ENCODE measurements at places on chromosomes 12 and 14.

GRCh38 chr14:63647696-63648410 is 6.2 kb upstream of the WDR89 start:
- peaks cover 6% of the 10 kb centered on the region for H3K36me3 ChIP-seq
- H3K4me3 ChIP-seq = no peak overlapping the region
- peak; percentile 58 for ATAC-seq
- H3K4me1 ChIP-seq = peaks cover 20% of the 10 kb centered on the region
- no peaks in the 10 kb centered on the region for H3K27me3 ChIP-seq
- H3K27ac ChIP-seq = peak overlapping the region; percentile 19

GRCh38 chr12:80761838-80762237 is 45.1 kb downstream of the MYF5 start:
- H3K4me3 ChIP-seq = no peak overlapping the region
- H3K36me3 ChIP-seq = no peaks in the 10 kb centered on the region
- no peaks in the 10 kb centered on the region for H3K27me3 ChIP-seq

DNA sequence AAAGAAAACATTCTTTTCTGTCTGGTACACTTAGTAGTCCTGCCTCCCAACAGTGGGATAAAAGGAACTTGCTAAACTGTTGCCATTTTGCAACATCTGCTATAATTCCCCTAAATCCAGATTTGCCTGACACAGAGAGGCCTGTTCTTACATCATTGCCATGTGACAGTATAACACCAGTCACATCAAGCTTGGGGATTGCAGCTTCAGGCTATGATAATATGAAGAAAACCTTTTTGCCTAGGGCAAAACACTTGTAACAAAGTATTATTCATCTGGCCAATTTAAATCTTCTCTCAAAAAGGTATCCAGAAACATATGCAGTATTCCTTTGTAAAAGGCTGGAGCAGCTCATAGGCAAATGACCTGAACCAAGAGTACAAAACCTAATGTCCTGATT is 80.9 kb upstream of the OTX2 start:
- no peaks in the 10 kb centered on the region for H3K36me3 ChIP-seq
- H3K27ac ChIP-seq = no peak overlapping the region
- no peaks in the 10 kb centered on the region for H3K4me1 ChIP-seq
- no peak for ATAC-seq
- H3K4me3 ChIP-seq = no peak overlapping the region
- H3K27me3 ChIP-seq = peaks cover 41% of the 10 kb centered on the region

- no peak for ATAC-seq
- no peaks in the 10 kb centered on the region for H3K36me3 ChIP-seq
- no peak overlapping the region for H3K4me3 ChIP-seq
Observed at GRCh38 chr12:100919116-100919515, 124.5 kb downstream of the ANO4 start.

GRCh38 chr12:16282978-16283377 is 5.5 kb upstream of the SLC15A5 start:
- no peaks in the 10 kb centered on the region for H3K36me3 ChIP-seq
- no peak for ATAC-seq
- H3K27ac ChIP-seq = no peak overlapping the region
- H3K4me3 ChIP-seq = no peak overlapping the region
- no peaks in the 10 kb centered on the region for H3K4me1 ChIP-seq
- no peaks in the 10 kb centered on the region for H3K27me3 ChIP-seq

DNA sequence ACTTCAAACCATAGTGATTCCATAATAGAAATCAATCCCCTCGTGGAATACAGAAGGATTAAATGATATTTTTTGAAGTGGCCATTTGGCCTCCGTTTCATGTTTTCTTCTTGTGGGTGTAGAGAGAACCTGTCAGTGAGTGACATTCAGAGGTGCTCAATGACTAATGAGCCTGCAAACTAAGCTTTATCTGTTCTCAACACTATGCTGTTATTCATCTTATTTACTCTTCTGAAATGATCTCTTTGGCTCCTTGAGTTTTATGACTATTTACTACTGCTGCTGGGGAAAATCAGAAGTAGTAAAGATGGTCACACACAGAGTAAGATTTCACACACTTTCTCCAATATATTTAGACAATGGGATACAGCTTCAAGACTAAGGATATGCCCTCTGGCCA is 30.4 kb downstream of the ATP2B1 start:
- H3K36me3 ChIP-seq = peaks cover 56% of the 10 kb centered on the region
- ATAC-seq = no peak
- H3K4me1 ChIP-seq = peaks cover 74% of the 10 kb centered on the region

GRCh38 chr14:65156568-65157366 is 54.5 kb upstream of the MAX start:
- no peaks in the 10 kb centered on the region for H3K36me3 ChIP-seq
- no peaks in the 10 kb centered on the region for H3K27me3 ChIP-seq
- ATAC-seq = peak; percentile 89
- H3K27ac ChIP-seq = peak overlapping the region; percentile 80
- H3K4me1 ChIP-seq = peaks cover 48% of the 10 kb centered on the region

GRCh38 chr14:51979088-51979709 is 10.1 kb upstream of the RTRAF start:
- no peaks in the 10 kb centered on the region for H3K36me3 ChIP-seq
- H3K4me3 ChIP-seq = no peak overlapping the region
- peak; percentile 58 for ATAC-seq
- no peak overlapping the region for H3K27ac ChIP-seq

DNA sequence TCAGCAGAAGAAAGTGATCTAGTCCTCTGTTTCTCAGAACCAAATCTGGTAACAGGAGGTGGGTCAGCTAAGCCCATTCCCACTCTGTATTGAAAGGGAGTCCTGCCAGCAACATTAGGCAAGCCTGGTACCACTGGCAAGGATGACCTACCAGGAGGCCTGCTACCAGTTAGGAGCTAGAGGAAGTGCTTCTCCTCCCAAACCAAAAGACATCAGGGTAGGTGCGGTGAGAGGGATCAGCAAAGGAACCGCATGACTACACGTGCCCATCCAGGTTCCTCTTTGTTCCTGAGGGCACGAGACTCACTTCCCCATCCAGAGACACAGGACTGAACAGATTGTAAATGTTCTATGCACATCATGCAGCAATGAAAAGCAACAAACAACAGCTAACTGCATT is 2.8 kb downstream of the KLRC4 start:
- peak; percentile 41 for ATAC-seq
- no peak overlapping the region for H3K27ac ChIP-seq
- H3K27me3 ChIP-seq = no peaks in the 10 kb centered on the region
- no peak overlapping the region for H3K4me3 ChIP-seq
- H3K36me3 ChIP-seq = no peaks in the 10 kb centered on the region
- peaks cover 12% of the 10 kb centered on the region for H3K4me1 ChIP-seq

DNA sequence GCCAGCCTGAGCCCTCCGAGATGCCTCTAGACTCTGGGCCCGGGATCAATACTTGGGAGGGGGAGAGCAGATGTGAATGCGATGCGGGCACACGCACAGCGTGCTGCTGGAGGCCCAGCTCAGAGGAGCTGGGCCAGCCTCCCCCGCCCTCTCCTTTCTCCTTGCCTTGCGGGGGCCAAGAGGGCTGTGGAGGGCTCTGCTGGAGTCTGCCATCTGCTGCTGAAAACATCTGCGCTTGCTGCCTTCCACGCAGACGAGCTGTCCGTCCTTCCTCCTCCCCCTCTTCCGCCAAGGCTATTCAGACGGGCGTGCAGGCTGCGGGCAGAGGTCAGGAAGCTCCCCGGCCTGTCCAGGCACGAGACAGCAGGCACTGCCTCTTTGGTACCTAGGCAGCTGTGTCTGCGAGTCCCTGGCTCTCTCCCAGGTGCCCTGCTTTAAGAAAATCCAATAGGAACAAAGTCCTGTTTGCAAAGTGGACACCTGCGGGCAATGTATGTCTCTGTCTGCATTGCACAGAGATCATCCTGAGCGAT is 75.2 kb downstream of the SPRING1 start:
- peak overlapping the region; percentile 47 for H3K27ac ChIP-seq
- ATAC-seq = no peak
- H3K36me3 ChIP-seq = no peaks in the 10 kb centered on the region
- H3K27me3 ChIP-seq = peaks cover 53% of the 10 kb centered on the region
- H3K4me3 ChIP-seq = no peak overlapping the region

- H3K36me3 ChIP-seq = peaks cover 41% of the 10 kb centered on the region
- H3K4me1 ChIP-seq = peaks cover 82% of the 10 kb centered on the region
Observed at GRCh38 chr12:49750027-49750995, 9.0 kb downstream of the TMBIM6 start.

- no peak for ATAC-seq
- H3K36me3 ChIP-seq = peaks cover under 1% of the 10 kb centered on the region
- H3K27ac ChIP-seq = no peak overlapping the region
Observed at GRCh38 chr12:68850390-68850789, 42.4 kb downstream of the MDM2 start.

- no peak overlapping the region for H3K27ac ChIP-seq
- H3K36me3 ChIP-seq = peaks cover 53% of the 10 kb centered on the region
- no peak for ATAC-seq
- no peak overlapping the region for H3K4me3 ChIP-seq
- H3K4me1 ChIP-seq = peaks cover 7% of the 10 kb centered on the region
Observed at GRCh38 chr12:26699237-26699636, 133.8 kb downstream of the ITPR2 start.

GRCh38 chr14:100662879-100663760 is 63.6 kb upstream of the DLK1 start:
- no peak overlapping the region for H3K4me3 ChIP-seq
- H3K27ac ChIP-seq = no peak overlapping the region
- ATAC-seq = no peak
- no peaks in the 10 kb centered on the region for H3K4me1 ChIP-seq
- no peaks in the 10 kb centered on the region for H3K36me3 ChIP-seq

DNA sequence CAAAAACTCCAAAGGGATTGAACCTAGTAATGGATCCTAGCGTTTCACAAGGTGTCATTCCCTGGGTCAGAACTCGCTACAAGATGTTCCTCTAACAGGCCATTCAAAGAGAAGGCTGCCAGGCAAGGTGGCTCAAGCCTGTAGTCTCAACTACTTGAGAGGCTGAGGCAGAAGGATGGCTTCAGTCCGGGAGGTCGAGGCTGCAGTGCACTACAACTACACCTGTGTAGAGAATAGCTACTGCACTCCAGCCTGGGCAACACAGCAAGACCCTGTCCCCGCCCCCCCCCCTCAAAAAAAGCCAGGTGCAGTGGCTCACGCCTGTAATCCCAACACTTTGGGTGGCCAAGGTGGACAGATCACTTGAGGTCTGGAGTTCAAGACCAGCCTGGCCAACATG is 14.4 kb downstream of the PPTC7 start:
- H3K4me1 ChIP-seq = peaks cover 47% of the 10 kb centered on the region
- no peaks in the 10 kb centered on the region for H3K27me3 ChIP-seq
- no peak overlapping the region for H3K4me3 ChIP-seq
- no peak for ATAC-seq

DNA sequence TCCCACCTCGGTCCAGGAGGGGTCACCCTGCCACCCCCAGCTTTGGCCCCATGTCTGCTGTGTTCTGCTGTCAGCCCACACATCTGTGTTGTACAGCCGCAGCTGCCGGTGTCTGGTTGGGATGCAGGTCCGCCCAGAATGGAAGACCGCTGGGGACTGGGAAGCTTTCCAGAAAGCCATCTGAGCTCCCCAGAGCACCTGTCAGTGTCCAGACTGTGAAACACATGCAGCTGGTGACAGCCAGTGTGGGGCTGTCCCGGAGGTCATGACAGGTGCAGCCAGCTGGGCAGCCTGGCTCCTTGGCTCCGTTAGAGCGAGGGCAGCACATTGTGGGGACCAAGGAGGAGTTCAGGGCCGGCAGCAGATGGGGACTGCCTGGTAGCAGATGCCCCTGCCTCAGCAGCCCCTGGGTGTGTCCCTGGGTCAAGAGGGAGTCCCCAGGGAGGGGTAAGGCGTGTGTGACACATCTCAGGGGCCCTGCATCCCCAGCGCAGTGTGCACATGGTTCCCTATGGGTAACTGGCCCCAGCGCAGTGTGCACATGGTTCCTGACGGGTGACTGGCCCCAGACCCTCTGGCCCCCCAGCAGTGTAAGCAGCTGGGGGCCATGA is 16.4 kb downstream of the CEP170B start:
- H3K4me3 ChIP-seq = no peak overlapping the region
- peaks cover 57% of the 10 kb centered on the region for H3K27me3 ChIP-seq
- H3K4me1 ChIP-seq = peaks cover 11% of the 10 kb centered on the region
- H3K36me3 ChIP-seq = no peaks in the 10 kb centered on the region
- no peak for ATAC-seq

GRCh38 chr12:49309386-49309785 is 13.7 kb upstream of the TROAP start:
- H3K27ac ChIP-seq = no peak overlapping the region
- H3K4me3 ChIP-seq = no peak overlapping the region
- no peak for ATAC-seq
- no peaks in the 10 kb centered on the region for H3K36me3 ChIP-seq
- peaks cover 5% of the 10 kb centered on the region for H3K4me1 ChIP-seq
- H3K27me3 ChIP-seq = peaks cover 63% of the 10 kb centered on the region

DNA sequence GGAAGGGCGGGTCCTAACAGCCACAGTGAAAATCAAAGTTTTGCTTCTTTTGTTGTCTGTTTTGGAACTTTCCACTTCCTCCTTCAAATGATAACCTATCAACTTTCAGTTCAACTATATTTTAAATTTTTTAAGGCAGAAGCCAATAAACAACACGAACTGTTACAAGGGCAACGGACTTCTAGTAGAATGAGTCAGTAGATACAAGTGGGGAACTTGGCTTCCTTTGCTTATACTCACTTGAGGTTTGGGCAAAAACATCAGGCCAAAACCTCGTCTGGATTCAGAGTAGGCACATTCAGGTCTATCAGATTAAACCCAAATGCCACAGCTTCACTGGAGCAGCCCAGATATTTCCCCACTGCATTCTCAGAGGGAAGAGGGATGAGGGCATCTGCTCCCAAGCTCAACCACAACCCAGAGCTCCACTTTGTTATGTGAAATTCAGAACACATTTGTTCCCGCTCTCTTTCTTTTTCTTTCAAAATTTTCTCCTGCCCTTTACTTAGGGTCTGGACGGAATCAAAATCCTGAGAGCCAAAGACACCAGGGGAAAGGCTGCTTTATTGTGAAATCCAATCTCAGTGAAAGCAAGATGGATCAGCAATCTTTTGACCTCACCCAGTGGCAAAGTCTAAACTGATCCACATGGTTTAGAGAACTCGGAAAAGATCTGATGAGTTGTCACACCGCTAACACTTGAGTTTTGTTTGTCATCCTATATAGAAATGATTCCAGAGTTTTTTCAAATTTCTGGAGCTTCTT is 152.5 kb upstream of the BTG1 start:
- peak overlapping the region; percentile 80 for H3K27ac ChIP-seq
- H3K36me3 ChIP-seq = no peaks in the 10 kb centered on the region
- peaks cover 10% of the 10 kb centered on the region for H3K4me1 ChIP-seq
- no peak overlapping the region for H3K4me3 ChIP-seq
- no peaks in the 10 kb centered on the region for H3K27me3 ChIP-seq
- ATAC-seq = peak; percentile 86

GRCh38 chr12:10361622-10362021 is 28.2 kb downstream of the KLRK1 start:
- H3K27ac ChIP-seq = no peak overlapping the region
- no peaks in the 10 kb centered on the region for H3K27me3 ChIP-seq
- H3K4me3 ChIP-seq = no peak overlapping the region
- no peaks in the 10 kb centered on the region for H3K4me1 ChIP-seq

- no peaks in the 10 kb centered on the region for H3K36me3 ChIP-seq
- no peak for ATAC-seq
- H3K27me3 ChIP-seq = peaks cover 24% of the 10 kb centered on the region
- H3K4me3 ChIP-seq = no peak overlapping the region
Observed at GRCh38 chr12:130651188-130651959, 64.7 kb downstream of the RIMBP2 start.
